Posterior cingulate gyrus (tissue), 11 donors: ENCODE measurements at places on chromosomes 2 and 18.

- DNase-seq, result no peak
Observed at GRCh38 chr2:158507679-158508078, 50.9 kb downstream of the PKP4 start.

DNA sequence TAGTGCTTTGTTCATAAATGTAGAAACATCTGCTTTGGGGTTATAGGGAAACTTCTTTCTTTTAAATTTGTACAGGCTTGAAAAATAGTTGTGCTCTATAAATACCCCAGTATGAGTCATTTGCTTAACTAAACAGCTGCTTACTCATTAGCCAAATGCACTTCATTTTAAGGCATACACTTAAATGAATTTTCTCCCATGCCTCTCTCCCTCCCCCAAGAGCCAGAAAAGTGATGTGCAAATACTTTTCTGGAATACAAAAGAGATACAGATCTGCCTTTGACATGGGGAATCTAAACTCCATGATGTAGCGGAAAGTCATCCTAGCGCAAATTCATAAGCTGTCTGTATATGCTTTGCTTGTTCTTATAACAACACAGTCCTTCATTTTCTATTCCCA, 469.4 kb downstream of the DLGAP1 start:
- no peak for DNase-seq

GRCh38 chr2:240789501-240790369, 30.3 kb downstream of the KIF1A start:
- no peak for DNase-seq

- DNase-seq, result no peak
Observed at GRCh38 chr18:45361125-45361851, 254.0 kb upstream of the SLC14A2 start.

DNA sequence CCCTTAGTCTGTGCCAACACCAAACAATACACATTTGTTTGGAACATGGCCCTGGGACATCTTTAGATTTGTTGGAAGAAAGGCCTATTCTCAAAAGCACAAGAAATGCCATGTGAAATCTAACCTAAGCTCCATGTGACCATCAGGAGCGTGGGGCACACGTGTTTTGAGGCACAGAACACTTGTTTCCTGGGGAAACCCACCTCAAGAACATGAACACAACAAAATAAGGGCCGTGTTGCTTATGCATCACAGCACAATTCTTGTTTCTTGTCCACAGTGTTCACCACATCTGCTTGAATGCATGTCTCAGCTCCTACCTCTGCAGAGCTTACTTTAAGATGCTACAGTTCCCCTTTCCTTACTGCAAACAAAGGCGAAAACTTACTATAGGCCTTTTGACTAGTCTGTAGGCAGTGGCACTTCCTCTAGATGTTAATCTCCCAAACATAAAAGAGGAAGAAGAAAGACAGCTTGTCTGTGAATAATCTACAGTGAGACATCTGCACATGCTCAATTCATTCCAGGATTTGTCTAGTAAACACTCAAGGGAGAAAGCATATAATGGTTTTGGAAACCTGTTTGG, 165.0 kb downstream of the ANKRD44 start:
- DNase-seq, result no peak

- DNase-seq, result peak; percentile 88
Observed at GRCh38 chr2:205763708-205764211, 81.5 kb downstream of the NRP2 start.

DNA sequence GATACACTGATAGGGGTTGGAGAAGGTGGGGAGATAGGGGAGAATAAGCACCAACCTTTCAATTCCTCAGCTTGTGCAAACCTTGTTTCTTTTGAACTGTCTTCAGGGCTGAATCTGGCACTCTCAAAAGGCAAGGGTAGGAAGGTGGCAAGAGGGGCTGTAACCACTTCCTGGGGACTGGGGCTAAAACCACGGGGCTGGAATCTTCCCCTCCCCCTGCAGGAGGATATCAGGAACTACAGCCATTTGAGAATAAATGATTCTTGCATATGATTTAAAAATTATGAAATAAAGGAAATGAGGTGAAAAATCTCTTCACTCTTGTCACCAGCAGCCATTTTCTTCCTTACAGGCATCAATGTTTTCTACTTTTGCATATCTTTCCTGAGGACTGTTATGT, 50.8 kb downstream of the ATOH8 start:
- DNase-seq, result no peak

GRCh38 chr2:112162956-112163355, 24.8 kb downstream of the FBLN7 start:
- DNase-seq, result no peak

- DNase-seq, result no peak
Observed at GRCh38 chr2:210997373-210997772, 441.0 kb downstream of the CPS1 start.

- no peak for DNase-seq
Observed at GRCh38 chr2:224983712-224984554, 58.3 kb downstream of the DOCK10 start.

DNA sequence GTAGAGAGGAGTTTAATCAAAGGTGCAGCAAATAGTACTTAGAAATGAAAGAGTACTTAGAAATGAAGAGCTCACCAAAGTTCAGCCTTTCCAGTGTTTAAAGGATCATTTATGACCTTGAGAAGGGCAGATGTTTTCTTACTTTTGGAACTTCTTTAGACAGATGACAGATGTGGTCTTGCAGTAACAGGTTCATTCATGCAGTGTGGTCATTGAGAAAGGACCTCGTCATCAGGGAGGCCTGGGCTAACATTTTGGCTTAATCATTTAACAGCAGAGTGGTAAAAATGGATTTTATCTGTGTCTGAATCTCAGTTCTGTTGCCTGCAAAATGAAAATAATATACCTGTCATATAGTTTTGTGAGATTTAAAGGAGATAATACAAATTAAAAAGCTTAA, 75.1 kb upstream of the NT5C1B start:
- DNase-seq, result no peak

- DNase-seq, result no peak
Observed at GRCh38 chr18:79607361-79607952, 72.1 kb upstream of the CTDP1 start.

DNA sequence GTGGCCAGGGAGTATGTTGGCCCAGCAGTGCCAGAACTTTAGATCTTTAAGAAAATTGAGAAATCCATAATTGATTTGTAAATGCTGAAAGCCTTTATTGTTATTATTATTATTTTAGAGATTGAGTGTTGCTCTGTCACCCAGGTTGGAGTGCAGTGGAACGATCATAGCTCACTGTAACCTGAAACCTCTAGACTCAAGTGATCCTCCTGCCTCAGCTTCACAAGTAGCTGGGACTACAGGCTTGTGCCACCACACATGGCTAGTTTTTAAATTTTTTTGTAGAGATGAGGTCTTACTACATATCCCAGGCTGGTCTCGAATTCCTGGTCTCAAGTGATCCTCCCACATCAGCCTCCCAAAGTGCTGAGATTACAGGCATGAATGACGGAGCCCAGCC, 143.2 kb upstream of the CCDC68 start:
- DNase-seq, result no peak

DNA sequence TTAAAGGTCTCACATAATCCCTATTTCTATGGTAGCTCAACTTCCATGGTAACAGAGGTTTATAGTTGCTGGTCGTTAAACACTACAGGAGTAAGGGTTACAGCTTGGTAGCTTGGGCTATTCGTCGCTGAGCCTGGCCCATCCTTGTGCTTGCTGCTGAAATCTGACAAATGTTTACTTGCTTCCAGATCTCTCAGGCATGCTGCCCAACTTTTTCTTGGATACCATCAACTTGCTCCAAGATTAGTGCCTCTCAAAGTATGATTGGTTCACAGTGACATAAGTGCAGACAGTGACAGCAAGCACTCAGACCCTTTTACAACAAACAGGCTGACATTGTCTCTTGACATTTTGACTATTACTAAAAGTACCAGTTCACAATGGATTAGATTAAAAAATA, 231.8 kb downstream of the KCNS3 start:
- no peak for DNase-seq

- DNase-seq, result no peak
Observed at GRCh38 chr2:200302940-200303727, 3.4 kb upstream of the SPATS2L start.

DNA sequence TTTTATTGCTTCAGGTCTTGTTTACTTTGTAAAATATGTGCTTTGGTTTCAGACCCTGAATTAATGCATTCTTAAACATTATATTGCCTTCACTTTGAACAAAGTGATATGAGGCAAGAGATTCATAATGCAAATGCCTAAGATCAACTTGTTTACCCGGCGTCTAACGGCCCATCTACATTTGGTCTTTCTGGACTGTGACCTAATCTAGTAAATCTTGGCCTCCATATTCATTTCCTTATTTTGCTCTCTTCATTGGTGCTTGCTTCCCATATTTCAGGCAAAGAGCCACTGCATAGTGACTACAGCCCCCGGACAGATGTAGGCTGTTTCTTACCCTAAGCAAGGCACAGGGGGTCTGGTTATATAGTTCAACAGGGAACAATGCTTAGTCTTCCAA, 53.0 kb upstream of the SLC39A10 start:
- no peak for DNase-seq

- DNase-seq, result no peak
Observed at GRCh38 chr2:64260817-64261216, 116.6 kb upstream of the PELI1 start.

- DNase-seq, result no peak
Observed at GRCh38 chr2:86617738-86618137, 5.9 kb downstream of the RNF103 start.

- no peak for DNase-seq
Observed at GRCh38 chr18:34321066-34321465, 96.4 kb upstream of the NOL4 start.
